Non-pigmented ciliary epithelial cell (primary cell): ENCODE measurements at places on chromosomes 1 and 21.
A peak's percentile ranks its signal among the peaks of the same experiment; 100 is the strongest.

GRCh38 chr21:16116798-16117197 lies 387.0 kb downstream of the USP25 start:
- DNase-seq = peak; percentile 79

GRCh38 chr21:15617964-15618363 lies 111.8 kb upstream of the USP25 start:
- peak; percentile 50 for DNase-seq

GRCh38 chr1:171257607-171258076 lies 9.3 kb downstream of the FMO1 start:
- no peak for DNase-seq

- DNase-seq = no peak
Observed at GRCh38 chr1:156530006-156530405, 29.4 kb upstream of the MEF2D start.

GRCh38 chr1:115827452-115828044 lies 13.4 kb downstream of the NHLH2 start:
- no peak for DNase-seq

DNA sequence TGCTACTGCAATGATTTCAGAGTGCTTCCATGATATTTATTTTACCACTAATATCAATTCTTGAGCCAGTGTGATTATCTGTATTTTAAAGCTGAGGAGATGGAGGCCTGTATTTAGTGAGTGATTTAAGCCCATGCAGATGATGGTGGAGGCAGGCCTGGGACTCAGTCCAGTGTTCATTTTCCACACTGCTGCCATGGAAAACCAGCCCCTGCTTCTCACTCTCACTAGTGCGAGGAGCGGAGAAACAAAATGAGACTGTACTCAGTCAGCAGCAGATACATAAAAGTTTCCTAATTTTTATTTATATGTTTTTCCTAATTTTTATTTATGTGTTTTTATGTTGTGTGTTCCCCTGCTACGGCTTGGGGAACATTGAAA lies 32.8 kb downstream of the LRRC8B start:
- no peak for DNase-seq

- DNase-seq = no peak
Observed at GRCh38 chr1:197269053-197269452, 1.0 kb downstream of the CRB1 start.
